Fibroblast of skin of back (primary cell): ENCODE measurements at places on chromosomes 3 and 15.
A peak's percentile ranks its signal among the peaks of the same experiment; 100 is the strongest.

DNA sequence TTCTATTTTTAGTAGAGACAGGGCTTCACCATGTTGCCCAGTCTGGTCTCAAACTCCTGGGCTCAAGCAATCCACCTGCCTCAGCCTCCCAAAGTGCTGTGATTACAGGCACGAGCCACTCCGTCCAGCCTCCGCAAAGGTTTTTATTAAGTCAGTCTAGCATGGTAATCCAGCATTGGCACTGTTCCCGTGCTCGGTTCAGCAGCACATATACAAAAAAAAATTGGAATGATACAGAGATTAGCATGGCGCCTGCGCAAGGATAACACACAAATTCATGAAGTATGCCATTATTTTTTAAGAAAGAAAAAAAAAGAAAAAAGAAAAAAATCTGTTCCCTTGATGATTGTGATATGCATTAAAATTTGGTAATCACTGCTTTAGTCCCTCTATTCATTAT, 8.5 kb downstream of the CKMT1A start:
- DNase-seq = no peak

DNA sequence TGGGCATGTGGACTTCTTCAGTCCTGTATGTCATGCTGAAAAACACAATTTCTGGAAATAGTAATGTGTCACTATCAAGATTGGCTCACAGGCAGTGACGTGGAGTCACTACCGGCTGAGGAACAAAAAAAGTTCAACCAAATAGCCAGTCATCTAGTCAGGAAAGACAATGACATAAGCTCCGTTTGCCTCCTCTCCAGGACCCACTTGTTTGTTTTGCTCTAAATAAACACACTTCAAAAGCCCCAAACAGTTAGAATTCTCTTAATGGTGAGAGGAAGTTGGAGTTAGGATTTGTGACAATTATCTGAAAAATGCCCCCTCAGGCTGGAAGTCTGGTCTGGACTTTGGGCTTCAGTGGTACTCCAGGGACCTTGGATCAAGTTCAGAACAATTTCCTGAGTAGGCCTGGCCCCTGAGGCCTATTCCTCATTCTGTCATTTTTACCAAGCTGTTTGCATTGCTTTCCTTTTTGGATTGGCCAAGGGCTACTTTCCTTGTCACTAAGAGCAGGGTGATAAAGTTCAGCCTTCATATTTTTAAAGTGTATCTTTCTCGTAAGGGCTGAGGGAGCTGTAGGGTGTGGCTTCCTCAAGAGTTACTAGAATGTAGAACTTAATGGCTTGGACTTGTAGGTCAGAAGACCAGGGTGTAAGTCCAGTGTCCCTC, 98.9 kb downstream of the EOMES start:
- DNase-seq = peak; percentile 76

DNA sequence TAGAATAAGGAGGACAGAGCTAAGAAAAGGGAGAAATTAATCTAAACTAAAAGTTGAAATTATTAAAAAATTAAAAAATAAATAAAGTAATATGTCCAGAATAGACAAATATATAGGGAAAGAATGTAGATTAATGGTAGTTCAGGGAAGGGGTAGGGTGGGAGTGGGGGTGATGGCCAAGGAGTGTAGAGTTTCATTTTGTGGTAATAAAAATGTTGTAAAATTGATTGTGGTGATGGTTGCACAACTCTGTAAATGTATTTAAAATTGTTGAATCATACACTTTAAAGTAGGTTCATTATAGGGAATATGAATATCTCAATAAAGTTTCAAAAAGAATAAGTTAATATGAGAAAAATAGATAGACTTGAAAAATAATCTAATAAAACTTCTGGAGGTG, 21.0 kb upstream of the FNDC3B start:
- DNase-seq = no peak

DNA sequence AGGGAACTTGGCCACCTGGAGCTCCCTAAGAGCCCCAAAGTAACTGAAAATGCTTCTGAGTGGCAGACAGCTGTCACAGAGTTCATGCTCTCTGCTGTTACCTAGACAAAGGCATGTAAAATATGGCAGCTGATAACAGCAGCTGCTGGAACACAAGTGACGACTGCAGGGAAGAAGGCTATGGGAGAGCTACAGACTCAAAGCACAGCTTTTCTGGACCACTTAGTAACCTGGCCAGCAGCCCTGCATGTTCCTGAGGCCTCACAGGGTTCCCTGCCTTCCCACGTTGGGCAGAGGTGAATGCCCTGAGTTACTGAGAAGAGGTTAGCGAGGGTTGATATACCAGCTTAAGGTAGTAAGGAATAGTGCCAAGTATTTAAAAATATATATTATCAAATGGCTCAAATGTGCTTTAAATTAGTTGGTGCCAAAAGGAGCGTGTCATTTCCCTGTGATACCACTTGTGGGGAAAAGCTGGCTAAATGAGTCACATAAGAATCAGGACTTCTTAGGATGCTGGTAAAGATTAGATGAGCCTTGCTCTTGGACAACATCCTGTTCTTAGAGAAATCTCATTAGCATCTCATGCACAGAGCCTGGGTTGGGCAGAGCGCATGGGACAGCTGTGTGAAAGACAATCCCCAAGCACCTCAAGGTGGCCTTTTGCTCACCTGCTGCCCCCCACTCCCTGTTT, 76.4 kb upstream of the SCN5A start:
- peak; percentile 54 for DNase-seq

- no peak for DNase-seq
These were observed 152.8 kb downstream of the CHDH start for GRCh38 chr3:53693451-53693850.

DNA sequence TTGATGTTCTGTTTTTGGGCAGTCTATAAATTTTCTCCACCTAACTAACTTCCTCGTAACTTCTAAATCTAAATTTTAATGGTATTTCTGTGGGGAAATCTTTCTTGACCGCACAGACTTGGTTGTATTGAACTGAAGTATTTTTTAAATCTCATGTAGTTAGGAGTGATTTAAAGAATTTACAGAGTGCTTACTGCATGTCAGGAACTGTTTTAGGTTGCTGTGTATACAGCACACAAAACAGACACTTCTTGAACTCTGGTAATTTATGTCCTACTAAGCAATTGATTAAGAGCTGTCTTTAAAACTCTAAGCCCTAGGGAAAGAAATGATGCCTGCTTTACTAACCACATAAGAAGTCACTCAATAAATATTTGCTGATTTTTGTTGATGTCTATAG, 1350.2 kb downstream of the ZPLD1 start:
- no peak for DNase-seq

DNA sequence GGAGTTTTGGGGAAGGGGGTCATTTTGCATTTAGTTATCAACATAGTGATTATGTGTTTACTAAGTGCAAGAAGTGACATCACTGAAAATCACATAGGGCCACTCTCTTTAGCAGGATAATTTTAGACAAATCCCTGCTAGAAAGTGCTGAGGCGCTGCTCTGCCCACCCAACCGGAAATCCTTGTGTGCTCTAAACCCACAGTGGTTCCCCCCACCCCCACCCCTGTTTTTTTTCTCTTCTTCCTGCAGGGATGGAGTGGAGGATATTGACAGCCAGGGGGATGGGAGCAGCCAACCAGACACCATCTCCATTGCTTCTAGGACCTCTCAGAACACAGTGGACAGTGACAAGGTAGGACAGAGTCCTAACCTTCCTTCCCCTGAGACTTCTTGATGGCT, 234.2 kb upstream of the UMPS start:
- DNase-seq = no peak

DNA sequence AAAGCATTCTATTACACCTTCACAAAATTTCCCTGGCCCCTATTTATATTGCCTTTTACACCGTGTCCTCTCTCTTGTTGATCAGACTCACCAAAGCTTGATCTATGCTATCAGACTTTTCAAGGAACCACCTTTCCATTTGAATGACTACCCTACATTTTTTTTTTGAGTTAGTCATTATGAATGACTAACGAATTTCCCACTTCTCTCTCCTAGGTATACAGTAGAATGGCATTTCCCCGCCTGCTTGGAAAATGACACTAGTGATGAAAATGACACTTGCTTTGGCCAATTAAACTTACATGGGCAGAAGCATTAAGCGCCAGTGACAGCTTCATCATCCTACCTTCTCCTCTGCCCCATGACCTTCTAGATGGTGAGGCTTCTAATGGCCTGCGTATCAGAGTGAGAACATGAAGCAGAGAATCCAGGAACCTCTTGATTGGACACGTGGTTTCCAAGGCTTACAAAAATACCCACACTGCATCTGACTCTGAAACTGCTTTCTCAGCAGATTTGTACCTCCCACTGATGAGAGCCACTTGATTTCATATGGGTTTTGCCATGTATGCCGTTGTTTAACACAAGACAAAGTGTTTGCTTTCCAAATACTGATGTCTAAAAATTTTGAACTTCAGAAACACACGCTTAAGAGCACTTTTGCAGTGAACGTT, 370.5 kb downstream of the CTNNB1 start:
- DNase-seq = no peak

- peak; percentile 11 for DNase-seq
These were observed 954 bp downstream of the CLDN11 start for GRCh38 chr3:170419557-170420087.

GRCh38 chr3:138901567-138901966, 45.4 kb downstream of the FOXL2 start:
- DNase-seq = no peak

DNA sequence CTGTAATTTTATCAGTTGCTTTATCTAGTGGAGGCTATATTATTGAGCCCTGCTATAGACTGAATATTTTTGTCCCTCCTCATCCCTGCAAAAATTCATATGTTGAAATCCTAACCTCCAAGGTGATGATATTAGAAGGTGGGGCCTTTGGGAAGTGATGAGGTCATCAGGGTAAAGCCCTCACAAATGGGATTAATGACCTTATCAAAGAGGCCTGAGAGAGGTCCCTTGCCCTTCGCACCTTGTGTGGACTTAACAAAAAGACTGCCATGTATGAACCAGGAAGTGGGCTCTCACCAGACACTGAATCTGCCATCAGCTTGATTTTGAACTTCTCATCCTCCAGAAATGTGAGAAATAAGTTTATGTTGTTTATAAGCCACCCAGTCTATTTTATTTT, 381.4 kb upstream of the ONECUT1 start:
- no peak for DNase-seq

GRCh38 chr3:98594628-98595324, 1.4 kb upstream of the CPOX start:
- no peak for DNase-seq

- no peak for DNase-seq
These were observed 34.2 kb downstream of the CLEC3B start for GRCh38 chr3:45060165-45060892.

GRCh38 chr3:159797771-159798170, 190.9 kb upstream of the IL12A start:
- DNase-seq = no peak

DNA sequence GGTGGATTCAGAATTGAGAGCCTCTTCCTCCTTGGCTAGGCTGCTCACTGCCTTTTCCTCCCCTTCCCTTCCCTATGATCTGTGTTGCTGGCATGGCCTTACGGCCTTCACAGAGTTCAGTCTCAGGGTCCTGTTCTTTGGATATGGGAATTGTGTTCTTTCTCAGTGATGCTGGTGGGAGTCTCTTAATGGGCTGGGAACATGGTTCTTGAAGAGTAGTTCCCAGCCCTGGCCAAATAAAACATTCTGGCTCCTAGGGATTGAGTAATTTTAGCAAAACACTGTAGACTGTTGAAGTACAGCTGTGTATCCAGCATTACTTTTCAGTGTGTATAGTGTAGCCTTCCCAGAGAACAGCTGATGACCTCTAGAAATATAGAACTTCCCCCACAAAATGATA, 22.6 kb upstream of the FILIP1L start:
- DNase-seq = no peak

DNA sequence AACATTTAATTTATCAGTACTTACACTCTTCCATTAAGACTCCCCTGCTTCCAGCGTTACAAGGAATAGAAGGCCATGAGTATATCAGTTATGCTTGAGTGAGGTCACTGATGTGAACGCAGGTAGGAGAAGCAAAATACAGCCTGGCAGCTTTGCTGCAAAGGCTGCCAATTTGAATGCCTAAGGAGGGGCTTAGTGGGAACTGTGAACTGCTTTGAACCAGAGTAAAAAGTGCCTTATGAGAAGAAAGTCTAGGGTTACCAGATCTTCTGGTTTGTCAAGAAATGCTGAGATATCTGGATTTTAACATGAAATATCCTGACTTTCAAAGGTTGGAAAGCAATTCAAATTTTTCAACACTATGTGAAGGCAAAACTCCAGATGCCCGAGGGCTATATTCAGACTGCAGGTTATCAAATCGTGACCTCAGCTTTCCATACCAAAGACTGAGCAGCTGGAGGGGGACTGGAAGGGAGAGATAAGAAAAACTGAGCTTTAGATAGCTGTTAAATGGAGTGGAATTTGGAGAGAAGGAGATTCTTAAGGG, 446.3 kb upstream of the NECTIN3 start:
- DNase-seq = no peak

DNA sequence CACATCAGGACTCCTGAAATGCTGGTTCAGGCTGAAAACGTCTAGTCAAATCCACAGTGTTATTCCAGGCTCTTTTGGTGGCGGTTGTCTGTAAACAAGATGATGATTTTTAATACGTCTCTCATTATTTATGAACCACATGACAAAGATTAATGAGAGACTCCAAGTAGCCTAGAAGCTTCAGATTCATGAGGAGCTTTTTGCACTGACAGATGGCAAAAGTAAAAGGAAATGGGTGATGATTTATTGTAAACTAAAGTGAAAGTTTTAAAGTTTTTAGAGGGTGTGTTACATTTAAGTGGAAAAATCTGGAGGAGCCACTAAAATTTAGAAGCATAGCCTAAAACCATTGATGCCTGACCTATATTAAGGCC, 77.0 kb downstream of the BBX start:
- no peak for DNase-seq

DNA sequence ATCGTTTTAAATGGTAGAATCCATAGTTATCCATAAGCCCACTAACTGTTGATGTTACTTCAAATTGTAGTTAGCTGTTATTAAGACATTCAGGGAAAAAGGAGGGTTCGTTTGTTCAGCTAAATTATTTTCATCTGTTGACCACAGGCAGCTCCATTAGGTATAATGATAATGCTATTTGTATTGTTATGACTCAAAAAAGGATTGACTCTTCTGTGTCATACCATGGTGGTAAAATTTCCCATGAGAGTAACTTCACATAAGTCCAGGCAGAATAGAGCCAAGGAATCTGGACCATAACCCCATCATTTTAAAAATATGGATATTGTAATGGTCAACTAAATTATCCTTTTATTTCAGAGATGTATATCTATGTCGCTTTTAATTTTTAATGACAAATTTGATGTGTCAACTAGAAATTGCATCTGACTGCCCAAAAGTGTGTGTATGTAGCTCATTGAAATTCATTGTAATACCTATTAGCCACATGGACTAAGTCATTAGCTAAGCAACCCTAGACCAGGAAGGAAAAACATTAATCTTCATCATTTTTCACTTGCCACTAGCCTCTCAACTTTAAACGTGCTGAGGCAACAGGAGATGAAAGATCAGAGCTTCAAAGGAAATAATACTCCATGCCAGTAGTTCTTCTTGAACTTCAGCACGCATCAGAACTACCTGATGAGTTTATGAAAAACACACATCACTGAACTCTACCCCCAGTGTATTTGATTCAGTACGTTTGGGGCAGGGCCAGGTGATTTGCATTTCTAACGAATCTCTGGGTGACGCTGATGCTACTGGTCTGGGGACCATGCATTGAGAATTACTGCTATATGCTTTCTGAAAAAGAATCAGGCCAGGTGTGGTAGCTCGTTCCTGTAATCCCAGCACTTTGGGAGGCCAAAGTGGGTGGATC, 537.7 kb downstream of the UNC13C start:
- no peak for DNase-seq
